Coronary artery (tissue), 2 donors: ENCODE measurements at places on chromosomes 7 and 10.

- no peak for DNase-seq
Measured at GRCh38 chr10:24963521-24964041, 11.2 kb upstream of the PRTFDC1 start.

- no peak for DNase-seq
Measured at GRCh38 chr7:130845581-130846085, 111.6 kb upstream of the KLF14 start.

DNA sequence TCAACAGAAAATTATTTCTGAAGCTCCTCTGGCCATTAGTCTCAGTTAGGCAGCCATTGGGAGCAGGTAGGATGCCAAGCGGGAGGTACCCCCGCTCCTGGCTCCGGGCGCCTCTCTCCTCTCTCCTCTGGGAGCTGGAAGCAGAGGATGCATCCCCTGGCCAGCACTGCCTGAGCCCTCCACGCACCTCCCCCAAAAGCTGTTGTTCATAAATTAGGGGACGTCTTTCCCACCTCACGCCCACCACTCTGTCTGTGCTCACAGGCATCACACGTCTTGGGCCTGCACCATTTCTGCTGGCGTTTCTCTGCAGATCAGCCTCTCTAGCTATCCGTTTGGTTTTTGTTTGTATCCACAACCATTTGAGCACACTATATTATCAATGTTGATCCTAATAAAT, 609.0 kb upstream of the FOXK1 start:
- no peak for DNase-seq

- DNase-seq = no peak
Measured at GRCh38 chr10:122659651-122660050, 40.0 kb downstream of the C10orf120 start.

DNA sequence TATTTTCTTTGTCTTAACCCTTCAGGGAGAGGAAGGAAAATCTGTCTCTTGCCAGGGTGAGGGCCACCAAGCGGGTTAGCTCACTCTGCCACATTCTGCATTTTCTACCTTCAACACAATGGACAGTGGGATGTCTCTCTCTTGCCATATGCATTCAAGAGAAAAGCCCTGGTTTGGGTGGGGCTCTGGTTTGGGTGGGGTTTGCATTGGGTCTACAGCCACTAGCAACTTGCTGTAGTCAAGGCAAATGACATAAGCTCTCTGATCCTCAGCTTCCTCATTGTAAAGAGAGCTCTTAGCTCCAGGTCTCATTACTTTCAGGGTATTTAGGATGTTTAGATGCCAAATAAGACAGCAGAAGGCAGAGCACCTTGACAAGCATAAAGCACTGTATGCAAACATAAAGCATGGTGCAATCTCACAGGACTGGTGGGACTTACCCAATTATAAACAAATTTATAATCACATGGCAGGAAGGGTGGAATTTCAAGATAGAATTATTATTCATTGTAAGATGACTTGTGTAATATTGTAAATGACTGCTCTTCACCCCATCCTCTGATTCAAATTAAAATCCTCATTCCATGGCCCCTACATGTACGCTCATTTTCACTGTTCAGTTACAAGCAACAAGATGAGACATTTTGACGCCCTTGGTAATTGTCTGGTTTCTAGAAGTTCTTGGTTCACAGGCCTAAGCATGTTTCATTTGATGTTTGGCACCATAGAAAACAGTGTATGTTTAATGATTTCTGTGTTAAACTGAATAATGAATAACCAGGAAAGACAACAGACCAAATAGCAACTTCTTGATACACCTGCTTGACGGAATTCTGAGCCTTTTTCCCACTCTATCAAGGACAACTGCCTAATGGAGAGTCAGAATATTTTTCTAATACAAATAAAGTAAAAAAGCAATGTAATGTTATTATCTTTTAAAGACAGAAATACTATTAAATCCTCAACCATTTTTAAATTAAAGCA, 258.9 kb downstream of the KCNMA1 start:
- no peak for DNase-seq

GRCh38 chr10:47409866-47410256, 25.8 kb upstream of the ZNF488 start:
- no peak for DNase-seq

DNA sequence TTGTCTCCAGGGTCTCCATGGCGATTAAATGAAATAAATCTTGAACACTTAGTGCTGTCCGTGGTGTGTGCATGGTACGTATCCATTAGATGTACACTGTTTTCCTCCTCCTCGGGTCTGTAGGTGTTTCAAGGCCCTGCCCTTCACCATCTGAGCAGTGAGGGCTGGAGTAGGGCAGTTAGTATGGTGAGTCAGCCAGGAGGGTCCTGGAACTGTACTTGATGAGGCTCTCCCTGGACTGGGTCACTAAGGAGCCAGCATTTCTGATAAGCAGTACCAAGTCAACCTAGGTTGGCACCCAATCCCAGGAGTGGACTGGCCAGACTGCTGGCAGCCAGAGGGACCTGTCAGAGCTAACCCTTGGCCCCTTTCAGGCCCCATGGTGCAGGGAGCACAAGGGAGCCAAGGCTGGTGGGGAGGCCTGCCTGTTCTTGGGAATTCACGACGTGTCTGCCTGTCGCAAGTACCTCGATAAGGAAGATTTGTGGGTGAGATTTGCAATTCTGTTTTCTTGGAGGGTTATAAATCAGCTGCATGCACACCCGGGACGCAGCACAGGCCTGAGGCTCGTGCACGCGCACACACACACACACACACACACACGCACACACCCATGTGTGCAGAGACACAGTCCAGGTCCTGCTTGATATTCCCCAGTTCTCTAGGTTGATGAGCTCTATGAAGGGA, 114.2 kb downstream of the ZMIZ1 start:
- no peak for DNase-seq

DNA sequence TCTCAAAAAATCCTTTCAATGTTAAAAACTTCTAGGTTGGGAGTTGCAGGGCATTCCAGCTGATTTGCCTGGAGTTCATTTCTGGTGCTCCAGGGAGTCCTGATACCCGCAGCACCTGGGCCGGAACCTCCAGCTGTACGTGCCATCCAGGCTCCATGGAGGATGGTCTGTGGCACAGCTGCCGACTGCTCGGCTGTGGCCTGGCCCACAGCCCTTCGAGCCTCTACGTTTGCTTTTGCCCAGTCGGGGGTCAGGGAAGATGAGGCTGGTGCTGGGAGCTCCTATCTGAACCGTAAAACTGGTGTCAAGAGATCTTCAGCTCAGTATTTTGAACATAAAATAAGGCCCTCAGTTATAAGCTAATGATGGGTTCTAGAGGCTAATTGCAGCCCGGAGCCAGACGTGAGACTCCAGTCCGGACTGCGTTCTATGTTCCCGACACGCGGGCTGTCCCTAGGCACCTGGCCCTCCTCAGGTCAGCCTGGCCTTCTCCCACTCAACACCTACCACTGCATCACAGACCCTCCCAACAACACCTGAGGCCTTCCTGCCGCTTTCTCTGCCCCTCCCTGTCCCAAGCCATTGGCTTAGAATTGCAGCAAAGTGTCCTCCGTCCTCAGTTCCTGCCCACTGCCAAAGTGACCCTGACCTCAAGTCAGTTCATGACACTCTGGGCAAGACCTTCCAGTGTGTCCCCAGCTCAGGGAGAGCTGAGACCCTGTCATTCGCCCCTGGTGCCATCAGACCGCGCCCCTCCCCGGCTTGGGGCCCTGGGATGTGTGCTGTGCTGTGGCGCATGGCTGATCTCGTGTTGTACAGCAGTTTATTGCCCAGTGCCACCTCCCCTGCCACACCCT, 64.2 kb upstream of the DNAJB6 start:
- no peak for DNase-seq

DNA sequence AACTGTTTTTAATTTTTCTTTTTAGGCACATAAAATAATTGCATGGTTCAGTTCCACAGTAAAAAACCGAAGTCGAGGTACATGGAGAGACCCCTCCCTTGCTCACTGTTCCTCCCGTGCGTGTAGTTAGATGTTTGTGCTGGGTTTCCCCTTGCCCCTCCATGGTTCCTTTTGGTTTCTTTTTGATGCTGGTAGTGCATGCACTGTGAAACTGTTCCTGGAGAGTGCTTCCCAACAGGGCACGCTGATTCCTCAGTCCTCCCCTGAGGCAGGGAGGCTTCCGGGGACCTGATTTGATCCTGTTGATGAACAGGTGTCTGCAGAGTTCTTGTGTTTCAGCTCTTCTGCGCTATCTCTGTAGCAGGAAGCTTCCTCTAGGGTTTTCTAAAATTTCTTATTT, 69.5 kb downstream of the ADCY1 start:
- no peak for DNase-seq

- no peak for DNase-seq
Measured at GRCh38 chr10:113480851-113481502, 71.9 kb upstream of the HABP2 start.

DNA sequence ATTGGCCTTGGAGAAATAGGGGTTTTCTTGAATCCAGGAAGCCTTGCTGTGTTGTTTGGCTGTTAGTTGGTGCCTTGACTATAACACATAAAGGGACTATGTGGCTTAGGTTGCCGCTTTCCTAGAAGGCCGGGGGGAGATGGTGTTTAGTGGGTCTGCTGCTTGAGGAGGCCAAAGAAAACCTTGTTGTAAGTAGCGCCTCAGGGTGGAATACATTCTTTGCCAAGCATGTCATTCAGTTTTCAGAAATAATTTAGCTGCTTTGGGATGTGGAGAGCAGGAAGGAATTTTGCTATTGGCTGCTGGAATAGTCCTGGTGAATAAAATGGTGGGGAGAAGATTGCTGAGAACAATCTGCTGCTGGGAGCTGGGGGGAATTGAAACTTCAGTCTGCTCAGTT, 132.9 kb upstream of the WNT16 start:
- no peak for DNase-seq

DNA sequence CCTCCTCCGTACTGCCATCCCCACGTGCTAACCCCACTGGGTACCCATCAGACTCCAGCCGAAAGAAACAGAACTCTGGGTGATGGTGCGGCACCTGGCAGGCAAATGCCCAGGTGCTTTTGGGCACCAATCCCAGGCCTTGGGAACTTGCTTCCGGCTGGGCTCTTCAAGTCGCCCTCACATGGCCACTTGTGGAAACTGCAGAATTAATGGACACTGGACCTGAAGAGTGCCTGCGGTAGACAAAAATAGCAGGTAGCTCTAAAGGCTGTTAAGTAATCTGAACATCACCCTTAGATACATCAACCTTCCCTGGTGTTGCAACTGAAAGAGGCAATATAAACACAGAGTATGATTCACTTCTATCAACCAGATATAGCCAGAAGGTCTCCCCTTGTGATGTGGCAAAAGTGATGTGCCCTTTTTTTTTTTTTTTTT, 644.4 kb downstream of the GRM8 start:
- no peak for DNase-seq
